ENCODE measurements at places on chromosomes 3 and 15. TPM values are rescaled to one million over a fixed set of nuclear protein-coding genes. Genes with fewer than 3 reads are reported as not detected.

IMPG2 gene
- 0.13 TPM for total RNA-seq

SNRPN gene
- 83.0 TPM for total RNA-seq

VPS39 gene
- 46.9 TPM for total RNA-seq

GRCh38 chr3:119834754-119835370, 53.0 kb downstream of the NR1I2 start:
- no peaks in the 10 kb centered on the region for H3K36me3 ChIP-seq
- no peak overlapping the region for H3K27ac ChIP-seq
- H3K4me1 ChIP-seq, result no peaks in the 10 kb centered on the region
- DNase-seq, result no peak

DNA sequence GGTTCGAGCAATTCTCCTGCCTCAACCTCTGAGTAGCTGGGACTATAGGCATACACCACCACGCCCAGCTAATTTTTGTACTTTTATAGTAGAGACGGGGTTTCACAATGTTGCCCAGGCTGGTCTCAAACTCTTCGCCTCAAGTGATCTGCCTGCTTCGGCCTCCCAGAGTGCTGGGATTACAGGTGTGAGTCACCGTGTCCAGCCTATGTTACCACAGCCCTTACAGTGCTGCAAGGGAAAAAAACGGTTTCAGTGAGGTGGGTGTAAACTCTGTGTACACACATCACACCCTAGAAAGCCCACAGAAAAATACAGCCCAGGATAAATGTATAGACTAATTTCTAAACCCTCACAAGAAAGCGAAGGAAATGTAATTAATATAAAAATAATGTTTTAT, 103.5 kb upstream of the AKAP13 start:
- H3K27me3 ChIP-seq, result no peaks in the 10 kb centered on the region
- no peaks in the 10 kb centered on the region for H3K4me1 ChIP-seq
- no peak overlapping the region for H3K4me3 ChIP-seq
- no peak overlapping the region for H3K27ac ChIP-seq

GRCh38 chr3:173465112-173465511, 67.6 kb downstream of the NLGN1 start:
- no peaks in the 10 kb centered on the region for H3K27me3 ChIP-seq
- H3K4me1 ChIP-seq, result no peaks in the 10 kb centered on the region
- H3K4me3 ChIP-seq, result no peak overlapping the region
- peak; percentile 39 for DNase-seq

DNA sequence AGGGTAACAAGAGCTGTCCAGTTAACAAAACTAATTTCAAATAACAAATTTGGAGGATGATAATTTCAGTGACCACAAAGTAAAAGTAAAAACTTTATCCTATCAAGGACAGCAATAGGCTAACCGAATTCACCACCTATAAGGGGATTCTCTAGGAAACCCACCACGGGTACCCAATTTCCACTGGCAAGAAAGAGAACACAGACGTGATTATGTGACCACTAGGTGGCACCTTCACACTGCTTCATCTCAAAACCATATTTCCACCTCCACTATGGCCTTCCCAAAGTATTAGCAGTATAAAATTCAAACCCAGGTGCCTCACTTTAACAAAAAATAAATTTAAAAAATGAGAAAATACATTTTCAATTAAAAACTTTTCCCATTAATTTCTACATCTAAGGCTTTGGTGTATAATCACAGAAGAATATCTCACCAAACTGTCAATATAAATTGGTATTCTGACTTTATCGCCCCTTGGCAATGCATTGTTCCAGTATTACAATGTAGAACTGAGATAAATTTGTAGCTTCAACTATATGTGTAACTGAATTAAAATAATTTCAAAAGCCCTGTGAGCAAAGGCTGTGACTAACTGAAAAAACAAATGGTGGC, 96.5 kb downstream of the FSIP1 start:
- no peaks in the 10 kb centered on the region for H3K4me1 ChIP-seq
- no peaks in the 10 kb centered on the region for H3K36me3 ChIP-seq
- DNase-seq, result peak; percentile 60
- H3K27me3 ChIP-seq, result no peaks in the 10 kb centered on the region
- no peak overlapping the region for H3K4me3 ChIP-seq

DNA sequence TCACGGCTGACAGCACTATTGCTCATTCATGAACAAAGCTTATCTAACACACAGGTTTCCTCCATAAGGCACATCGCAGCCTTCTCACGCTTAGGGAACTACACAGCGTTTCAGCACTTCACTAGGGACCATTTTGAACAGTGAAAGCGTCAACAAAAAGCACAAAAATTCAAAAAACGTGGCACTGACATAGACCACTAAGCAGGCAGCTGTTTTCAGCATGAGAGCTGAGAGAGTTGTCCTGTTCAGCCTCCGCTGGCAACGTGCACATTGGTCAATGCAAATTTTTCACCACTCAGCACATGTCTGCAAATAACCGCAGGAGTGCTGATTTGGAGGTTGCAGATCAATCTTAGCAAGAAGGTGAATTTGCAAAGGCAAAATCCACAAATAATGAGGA, 109.2 kb downstream of the LRRK1 start:
- H3K27ac ChIP-seq, result no peak overlapping the region
- H3K36me3 ChIP-seq, result no peaks in the 10 kb centered on the region
- H3K4me1 ChIP-seq, result no peaks in the 10 kb centered on the region
- H3K27me3 ChIP-seq, result no peaks in the 10 kb centered on the region
- DNase-seq, result no peak
- H3K4me3 ChIP-seq, result no peak overlapping the region

GRCh38 chr15:40106203-40107161, 2.2 kb downstream of the BMF start:
- no peaks in the 10 kb centered on the region for H3K27me3 ChIP-seq
- peaks cover 3% of the 10 kb centered on the region for H3K36me3 ChIP-seq
- DNase-seq, result peak; percentile 85
- peak overlapping the region; percentile 61 for H3K27ac ChIP-seq
- H3K4me1 ChIP-seq, result peaks cover 61% of the 10 kb centered on the region

GRCh38 chr15:89860891-89861290, 32.9 kb downstream of the AP3S2 start:
- DNase-seq, result no peak
- H3K4me1 ChIP-seq, result no peaks in the 10 kb centered on the region
- no peak overlapping the region for H3K4me3 ChIP-seq
- peaks cover 11% of the 10 kb centered on the region for H3K36me3 ChIP-seq
- H3K27ac ChIP-seq, result no peak overlapping the region

DNA sequence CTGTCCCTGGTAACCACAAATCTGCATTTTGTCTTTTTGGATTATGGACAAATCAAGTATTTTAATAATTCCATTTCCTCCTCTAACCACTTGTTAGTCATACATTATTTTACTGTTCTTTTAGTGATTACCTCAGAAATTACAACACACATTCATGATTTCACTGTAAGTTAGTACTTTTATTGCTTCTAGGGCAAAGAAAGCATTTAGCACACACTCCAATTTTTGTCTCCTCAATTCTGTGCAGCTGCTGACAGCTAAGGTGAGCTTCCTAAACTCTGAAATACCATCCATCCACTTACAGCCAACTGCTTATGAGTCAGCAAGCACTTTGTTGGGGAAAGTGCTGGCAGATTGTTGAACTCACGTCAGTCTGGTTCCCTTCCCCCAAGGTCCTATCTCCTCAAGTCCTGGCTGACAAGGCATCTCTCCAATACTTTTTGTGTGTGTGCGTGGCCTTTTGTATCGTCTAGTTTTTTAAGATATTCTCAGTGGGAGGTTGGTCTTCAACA, 49.4 kb upstream of the TNFAIP8L3 start:
- H3K27ac ChIP-seq, result no peak overlapping the region
- no peaks in the 10 kb centered on the region for H3K4me1 ChIP-seq
- no peaks in the 10 kb centered on the region for H3K36me3 ChIP-seq
- H3K27me3 ChIP-seq, result no peaks in the 10 kb centered on the region

DNA sequence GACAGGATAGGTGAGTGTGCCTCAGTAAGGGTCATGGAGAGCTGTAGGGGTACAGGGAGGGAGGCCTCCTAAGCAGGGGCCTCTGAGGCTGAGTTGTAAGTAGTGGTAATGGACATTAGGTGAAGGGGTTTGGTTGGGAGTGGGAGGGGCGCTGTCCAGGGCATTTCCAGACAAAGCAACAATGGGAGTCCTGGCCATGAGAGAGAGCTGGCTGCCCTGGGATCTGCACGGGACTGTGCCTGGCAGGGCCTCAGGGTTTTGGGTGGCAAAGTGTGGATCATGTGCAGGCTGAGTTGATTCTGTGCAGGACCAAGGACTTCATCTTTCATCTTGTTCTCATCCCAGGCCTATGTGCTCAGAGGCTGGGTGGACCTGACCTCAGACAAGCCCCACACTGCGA, 4.6 kb downstream of the TTC21A start:
- no peaks in the 10 kb centered on the region for H3K4me1 ChIP-seq
- H3K27me3 ChIP-seq, result no peaks in the 10 kb centered on the region
- no peak overlapping the region for H3K4me3 ChIP-seq
- no peaks in the 10 kb centered on the region for H3K36me3 ChIP-seq
- H3K27ac ChIP-seq, result no peak overlapping the region

DNA sequence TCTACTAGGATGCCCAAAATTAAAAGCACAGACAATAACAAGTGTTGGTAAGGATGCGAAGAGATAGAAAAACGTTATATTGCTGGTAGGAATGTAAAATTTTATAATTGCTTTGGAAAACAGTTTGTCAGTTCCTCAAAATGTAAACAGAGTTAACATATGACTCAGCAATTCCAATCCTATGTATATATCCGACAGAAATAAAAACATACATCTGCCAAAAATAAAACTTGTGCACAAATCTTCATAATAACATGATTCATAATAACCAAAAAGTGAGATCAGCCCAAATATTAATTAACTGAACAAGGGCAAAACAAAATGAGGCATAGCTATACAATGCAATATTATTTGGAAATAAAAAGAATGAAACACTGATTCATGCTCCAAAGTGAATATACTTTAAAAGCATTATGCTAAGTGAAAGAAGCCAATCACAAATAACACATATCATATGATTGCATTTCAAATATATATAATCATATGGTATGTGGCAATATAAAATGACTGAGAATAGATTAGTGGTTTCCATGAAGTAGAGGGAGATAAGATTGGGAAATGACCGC, 609.3 kb downstream of the IGSF11 start:
- no peak for DNase-seq
- H3K27ac ChIP-seq, result no peak overlapping the region
- H3K4me1 ChIP-seq, result no peaks in the 10 kb centered on the region
- H3K4me3 ChIP-seq, result no peak overlapping the region
- H3K36me3 ChIP-seq, result no peaks in the 10 kb centered on the region

- no peak for DNase-seq
- H3K27me3 ChIP-seq, result no peaks in the 10 kb centered on the region
- H3K27ac ChIP-seq, result no peak overlapping the region
- H3K4me3 ChIP-seq, result no peak overlapping the region
- no peaks in the 10 kb centered on the region for H3K36me3 ChIP-seq
- no peaks in the 10 kb centered on the region for H3K4me1 ChIP-seq
Measured at GRCh38 chr15:80556694-80557367, 138.3 kb upstream of the ABHD17C start.

DNA sequence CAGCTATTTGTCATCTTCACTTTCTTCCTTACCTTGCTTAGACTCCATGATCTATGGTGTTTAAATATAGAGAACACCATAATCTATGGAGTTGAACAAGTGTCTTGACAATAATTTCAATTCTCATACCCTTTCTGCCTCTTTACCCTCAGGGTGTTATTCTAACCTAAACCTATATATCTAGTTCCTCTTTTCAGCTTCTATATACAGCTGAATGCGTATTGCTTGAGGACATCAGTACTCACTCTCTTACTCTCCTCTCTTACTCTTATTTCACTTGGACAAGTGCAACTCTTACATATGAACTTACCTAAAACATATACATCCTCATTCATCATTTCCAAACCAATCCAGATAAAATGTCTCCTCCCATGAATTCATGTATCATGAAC, 187.1 kb downstream of the RAP2B start:
- no peaks in the 10 kb centered on the region for H3K27me3 ChIP-seq
- H3K36me3 ChIP-seq, result no peaks in the 10 kb centered on the region
- no peaks in the 10 kb centered on the region for H3K4me1 ChIP-seq
- no peak overlapping the region for H3K4me3 ChIP-seq
- no peak for DNase-seq
- H3K27ac ChIP-seq, result no peak overlapping the region

DNA sequence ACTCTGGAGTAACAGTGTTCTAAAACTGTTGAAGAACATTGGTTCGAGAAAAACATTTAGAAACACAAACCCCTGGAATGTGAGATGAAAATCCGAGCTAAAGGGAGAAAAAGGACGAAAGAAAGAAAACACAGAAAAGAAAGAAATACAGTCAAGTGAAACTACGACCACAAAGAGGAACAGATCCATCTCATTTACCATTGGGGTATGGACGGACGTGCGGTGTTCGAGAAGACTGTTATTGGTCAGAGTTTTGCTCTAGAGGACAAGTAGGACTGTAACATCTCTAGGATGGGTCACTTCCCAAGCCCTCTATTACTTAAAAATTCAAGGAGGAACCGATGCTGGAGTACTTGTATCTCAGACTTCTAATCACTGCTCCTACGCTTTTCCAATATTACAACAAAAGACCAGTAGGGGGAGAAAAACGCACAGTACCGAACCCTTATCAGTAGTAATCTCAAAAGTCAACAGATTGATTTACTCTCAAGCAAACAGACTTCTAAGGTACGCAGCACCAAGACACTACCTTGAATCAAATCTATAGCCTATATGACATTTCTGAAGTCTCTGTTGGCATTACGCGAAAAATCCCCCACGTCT, 1.1 kb upstream of the PIK3CA start:
- no peaks in the 10 kb centered on the region for H3K27me3 ChIP-seq
- peaks cover 22% of the 10 kb centered on the region for H3K4me1 ChIP-seq
- H3K36me3 ChIP-seq, result no peaks in the 10 kb centered on the region
- H3K27ac ChIP-seq, result peak overlapping the region; percentile 89
- H3K4me3 ChIP-seq, result peak overlapping the region; percentile 73

DNA sequence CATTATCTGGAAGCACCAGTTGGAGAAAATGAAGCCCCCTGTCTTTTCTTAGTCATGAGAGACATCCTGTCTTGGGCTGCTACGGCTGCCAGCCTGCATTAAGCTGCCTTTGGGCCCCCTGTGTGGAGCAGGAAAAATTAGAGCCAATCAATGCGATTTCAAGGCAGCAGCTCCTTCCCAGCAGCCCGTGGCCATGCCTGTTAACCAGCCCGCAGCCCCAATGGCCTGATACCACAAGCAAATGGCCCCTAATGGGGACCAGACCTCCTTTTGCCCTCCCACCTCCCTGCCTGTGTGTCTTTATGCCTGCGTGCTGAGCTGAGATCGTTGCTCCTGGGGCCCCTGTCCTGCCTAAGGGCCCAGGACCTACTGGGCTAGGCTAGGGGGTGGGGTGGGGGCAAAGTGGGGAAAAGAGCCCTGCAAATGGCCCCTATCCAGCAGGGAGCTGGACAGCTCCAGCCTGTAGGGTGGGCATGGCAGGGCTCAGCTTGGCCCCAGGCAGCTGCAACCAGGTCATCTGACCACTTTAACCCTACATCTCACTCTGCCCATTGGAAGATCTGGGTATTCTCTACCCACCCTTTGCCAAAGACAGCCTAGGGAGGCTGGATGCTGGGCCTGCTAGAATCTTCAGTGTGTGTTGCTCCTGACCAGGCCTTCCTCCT, 53.8 kb upstream of the MRPS22 start:
- H3K27me3 ChIP-seq, result no peaks in the 10 kb centered on the region
- H3K36me3 ChIP-seq, result no peaks in the 10 kb centered on the region
- no peak overlapping the region for H3K27ac ChIP-seq
- no peak overlapping the region for H3K4me3 ChIP-seq

Data from A673 (cell line).